ENCODE measurements at places on chromosomes 16 and 17.

GRCh38 chr16:57374067-57374534 is 1.8 kb downstream of the CX3CL1 start:
- no peak for DNase-seq

- DNase-seq, result no peak
Observed at GRCh38 chr16:63652091-63652490, 1469.8 kb downstream of the CDH11 start.

DNA sequence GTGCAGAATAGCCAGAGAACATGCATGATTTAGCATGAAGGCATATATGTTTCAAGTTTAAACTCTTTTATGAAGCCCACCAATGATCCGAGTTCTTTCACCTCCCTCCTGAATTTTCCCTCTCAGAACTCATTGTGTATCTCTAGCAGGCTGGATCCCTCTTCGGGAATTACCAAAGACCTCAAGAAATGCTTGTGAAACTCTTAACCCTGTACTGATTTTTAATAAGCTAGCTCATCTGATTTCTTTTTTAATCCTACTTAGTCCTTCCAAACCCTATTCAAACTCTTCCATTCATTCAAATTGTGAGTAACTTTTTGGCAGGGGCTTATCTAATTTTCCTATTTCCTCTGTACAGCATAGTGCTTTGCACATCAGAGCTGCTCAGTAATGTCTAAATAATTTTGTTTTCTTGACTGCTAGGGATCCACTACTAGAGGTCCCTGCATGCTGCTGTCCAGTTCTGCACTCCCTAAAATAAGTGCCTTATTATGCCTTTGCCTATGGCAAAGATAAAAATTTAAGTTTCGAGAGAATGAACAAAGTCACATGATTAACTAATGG is 723.8 kb downstream of the CDH11 start:
- DNase-seq, result no peak

- DNase-seq, result no peak
Observed at GRCh38 chr16:9658586-9658985, 523.6 kb downstream of the GRIN2A start.

DNA sequence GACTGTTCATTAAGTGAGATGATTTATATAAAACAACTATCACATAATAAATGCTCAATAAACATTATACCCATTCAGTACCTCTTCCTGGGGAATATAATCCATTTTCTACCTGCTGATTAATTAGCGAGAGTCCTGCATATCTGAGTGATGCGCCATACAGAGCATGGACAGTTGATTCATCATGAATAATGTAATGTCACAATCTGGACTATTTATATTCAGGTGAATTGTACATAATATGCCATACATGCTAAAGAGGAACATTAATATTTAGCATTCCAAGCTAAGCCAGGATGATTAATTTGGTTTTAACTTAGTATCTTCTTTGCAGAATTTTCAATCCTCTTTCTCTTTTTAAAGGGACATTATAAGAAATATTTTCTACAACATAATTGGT is 362.0 kb upstream of the XYLT1 start:
- DNase-seq, result no peak

GRCh38 chr17:72862276-72862999 is 230.1 kb downstream of the SLC39A11 start:
- DNase-seq, result no peak

DNA sequence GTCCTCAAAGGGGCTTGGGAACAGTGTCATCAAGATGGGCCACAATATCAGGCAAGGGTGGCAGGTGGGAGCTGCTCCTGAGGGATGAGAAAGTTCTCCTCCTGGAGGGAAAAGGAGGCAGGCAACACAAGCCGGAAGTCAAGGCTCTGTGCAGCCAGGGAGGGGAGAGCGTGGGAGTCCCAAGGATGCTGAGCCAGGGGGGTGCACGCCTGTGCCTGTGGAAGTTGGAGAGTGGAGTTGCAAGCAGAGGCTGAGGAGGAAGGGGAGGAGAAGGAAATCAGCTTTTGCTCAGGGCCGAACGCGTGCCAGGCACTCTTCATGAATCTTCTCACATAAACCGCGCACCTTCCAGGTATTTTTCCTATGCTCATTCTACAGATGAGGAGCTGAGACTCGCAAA is 7.4 kb upstream of the SLC13A2 start:
- DNase-seq, result no peak

GRCh38 chr16:86252596-86252995 is 257.7 kb upstream of the FOXF1 start:
- no peak for DNase-seq

DNA sequence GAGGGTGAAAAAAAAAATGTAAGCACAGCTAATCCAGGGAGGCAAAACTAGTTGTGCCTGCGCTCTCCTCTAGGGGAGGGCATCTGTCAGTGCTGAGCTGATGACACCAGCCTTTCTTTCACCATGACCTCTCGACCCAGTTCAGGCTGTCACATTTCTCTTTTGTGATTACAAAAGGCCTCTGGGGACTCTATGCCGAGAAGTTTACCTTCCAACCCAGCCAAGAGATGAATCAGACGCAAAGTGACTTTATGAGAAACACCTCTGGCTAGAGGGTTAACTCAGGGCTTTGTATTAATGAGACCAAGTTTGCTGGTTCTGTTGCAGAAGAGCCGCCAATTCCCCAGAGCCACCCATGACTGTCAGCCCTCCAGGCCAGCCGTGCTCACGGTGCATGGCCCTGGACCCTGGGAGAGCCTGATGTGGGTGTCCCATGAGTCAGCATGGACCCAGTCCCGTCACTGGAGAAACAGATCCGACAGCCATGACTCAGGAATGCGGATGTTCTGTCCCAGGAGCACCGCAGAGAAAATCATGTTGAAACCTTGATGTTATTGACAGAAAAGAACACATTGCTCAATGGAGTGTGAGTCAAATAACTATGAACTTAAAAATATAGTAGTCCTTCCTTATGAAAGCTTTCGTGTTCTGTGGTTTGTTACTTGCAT is 437.2 kb downstream of the HS3ST3B1 start:
- DNase-seq, result no peak

- DNase-seq, result no peak
Observed at GRCh38 chr17:15266325-15267125, 1.4 kb upstream of the PMP22 start.

DNA sequence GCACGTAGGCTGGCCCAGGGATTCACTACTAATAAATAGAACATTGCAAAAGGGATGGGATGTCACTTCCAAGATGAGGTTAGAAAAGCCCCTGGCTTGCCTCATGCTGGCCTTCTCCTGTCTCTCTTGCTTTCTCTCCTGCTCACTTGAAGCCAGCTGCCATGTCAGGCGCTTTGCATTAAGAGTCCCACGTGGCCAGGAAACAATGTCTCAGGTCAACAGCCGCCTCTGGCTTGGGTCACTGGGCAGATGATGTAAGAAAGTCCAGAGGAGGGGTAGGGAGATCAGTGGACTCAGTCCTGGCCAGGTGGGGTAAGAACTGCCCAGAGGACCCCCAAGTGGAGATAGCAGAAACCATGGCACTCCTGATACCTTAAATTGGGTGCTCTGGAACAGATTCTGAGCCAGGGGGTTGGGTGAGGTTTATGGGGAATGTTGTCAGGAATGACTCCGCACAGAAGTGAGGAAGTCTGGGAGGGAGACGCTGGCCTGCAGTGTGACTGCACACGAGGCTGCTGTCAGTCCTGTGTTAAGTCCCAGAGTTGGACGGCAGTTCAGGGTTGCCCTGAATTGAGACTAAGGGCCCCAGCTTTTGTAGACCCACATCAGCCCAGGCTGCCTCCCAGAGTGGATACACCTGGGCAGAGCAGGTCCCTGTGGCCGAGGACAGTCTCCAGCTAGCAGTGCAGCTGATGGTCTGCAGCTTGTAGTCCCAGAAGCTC is 17.7 kb downstream of the C16orf82 start:
- no peak for DNase-seq

- no peak for DNase-seq
Observed at GRCh38 chr17:39866013-39866730, 1.8 kb upstream of the ZPBP2 start.

DNA sequence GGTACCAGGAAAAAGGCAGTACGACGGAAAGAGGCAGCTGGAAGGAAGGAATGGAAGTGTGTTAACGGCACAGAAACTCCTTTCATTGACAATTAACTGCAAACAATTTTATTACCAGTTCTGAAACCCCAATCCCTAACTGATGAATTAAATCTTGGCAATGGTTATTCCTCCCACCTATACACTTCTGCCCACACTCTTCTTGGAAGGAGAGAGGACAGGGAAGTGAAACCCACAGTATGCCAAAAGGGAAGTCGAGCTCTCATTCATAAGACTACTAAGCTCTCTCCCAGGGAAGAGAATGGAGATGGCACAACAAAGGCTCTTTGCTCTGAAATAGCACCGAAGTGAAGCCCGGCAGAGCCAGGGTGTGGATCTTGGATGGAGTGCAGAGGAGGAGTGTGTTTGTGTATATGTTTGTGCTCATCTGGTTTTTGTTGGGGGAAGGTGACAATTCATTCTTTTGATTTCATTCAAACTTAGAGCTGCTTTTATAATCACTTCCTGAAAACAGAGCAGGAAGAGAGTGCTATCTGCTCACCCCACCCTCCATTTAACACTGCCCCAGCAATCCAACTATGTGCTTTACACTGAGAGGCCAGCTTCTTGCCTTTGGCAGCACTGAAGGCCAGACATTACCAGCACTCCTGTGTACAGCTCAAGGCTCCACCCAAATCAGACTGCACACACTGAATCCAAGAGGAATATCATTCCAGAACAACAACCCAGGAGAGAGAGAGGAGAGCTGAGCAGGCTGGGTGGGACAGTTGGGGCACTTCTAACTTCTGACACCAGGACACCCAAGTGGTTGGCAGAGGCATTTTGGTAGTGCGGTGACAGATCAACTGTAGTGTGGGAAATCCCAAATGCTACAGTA is 68.7 kb downstream of the HIC1 start:
- DNase-seq, result no peak

- no peak for DNase-seq
Observed at GRCh38 chr17:45997624-45998023, 1.4 kb upstream of the STH start.

DNA sequence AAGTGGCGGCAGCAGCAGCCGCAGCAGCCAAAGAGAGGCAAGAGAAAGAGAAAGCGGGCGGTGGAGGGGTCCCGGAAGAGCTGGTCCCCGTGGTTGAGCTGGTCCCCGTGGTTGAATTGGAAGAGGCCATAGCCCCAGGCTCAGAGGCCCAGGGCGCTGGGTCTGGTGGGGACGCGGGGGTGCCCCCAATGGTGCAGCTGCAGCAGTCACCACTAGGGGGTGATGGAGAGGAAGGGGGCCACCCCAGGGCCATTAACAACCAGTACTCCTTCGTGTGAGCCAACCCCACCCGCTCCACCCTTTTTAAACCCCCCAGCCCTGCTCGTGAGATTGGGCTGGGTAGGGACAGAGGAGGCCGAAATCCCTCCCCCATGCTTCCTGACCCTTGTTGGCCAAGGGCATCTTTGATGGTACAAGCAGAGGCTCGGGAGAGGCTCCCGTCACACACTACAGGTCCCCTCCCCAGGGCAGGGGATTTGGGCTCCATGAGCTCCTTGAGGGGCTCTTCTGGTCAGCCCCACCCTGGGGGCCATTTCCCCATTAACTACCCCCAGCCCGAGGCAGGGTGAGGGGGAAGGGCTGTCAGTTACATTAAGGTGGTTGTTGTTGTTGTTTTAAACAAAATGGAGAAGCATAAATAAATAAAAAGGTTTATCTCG is 4.6 kb upstream of the ATP2A1 start:
- DNase-seq, result peak; percentile 60

DNA sequence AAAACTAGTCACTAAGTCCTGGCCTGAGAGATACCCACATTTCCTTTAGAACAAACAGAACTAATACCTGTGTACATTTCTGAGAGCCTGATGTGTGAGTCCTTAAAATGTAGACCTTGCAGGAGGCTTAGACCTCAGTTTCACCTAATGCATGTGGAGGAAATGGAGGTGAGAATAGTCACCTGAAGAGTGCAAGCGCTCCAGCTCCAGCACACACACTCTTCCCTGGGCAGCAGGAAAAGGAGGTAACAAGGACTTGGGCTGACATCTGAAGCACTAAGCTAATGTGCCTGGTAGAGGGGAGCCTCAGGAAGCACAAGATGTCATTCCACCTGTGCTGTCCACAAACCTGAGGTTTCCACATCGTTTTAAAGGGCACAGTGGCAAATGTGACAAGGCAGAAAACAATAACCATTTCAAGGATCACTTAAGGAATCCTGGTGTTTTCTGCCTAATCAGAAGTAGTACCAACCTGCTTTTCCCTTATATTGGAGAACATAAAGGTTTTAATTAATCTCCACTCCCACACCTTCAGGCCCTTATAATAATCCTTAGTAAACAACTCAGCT is 17.2 kb upstream of the RSL1D1 start:
- DNase-seq, result no peak

GRCh38 chr17:75394332-75394918 is 11.1 kb downstream of the GRB2 start:
- no peak for DNase-seq

DNA sequence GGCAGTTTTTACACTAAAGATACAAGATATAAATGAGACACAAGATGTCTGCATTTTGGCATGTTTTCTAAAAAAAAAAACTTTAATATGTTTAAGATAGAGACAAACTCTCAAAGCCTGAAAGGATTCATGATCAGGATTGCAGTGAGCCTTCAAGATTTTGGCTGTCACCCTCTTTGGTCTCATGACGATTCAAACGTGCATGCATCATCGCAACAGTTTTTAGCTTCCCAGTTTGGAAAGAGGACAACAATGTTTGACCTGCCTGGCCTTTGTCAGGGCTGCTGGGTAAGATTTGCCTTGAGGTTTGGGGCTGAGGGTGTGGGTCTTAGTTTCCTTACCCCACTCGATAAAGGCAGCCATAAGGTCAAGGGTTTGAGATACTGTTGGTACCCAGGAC is 134.1 kb downstream of the RGS9 start:
- no peak for DNase-seq

- DNase-seq, result no peak
Observed at GRCh38 chr17:14575471-14575953, 274.6 kb downstream of the HS3ST3B1 start.

DNA sequence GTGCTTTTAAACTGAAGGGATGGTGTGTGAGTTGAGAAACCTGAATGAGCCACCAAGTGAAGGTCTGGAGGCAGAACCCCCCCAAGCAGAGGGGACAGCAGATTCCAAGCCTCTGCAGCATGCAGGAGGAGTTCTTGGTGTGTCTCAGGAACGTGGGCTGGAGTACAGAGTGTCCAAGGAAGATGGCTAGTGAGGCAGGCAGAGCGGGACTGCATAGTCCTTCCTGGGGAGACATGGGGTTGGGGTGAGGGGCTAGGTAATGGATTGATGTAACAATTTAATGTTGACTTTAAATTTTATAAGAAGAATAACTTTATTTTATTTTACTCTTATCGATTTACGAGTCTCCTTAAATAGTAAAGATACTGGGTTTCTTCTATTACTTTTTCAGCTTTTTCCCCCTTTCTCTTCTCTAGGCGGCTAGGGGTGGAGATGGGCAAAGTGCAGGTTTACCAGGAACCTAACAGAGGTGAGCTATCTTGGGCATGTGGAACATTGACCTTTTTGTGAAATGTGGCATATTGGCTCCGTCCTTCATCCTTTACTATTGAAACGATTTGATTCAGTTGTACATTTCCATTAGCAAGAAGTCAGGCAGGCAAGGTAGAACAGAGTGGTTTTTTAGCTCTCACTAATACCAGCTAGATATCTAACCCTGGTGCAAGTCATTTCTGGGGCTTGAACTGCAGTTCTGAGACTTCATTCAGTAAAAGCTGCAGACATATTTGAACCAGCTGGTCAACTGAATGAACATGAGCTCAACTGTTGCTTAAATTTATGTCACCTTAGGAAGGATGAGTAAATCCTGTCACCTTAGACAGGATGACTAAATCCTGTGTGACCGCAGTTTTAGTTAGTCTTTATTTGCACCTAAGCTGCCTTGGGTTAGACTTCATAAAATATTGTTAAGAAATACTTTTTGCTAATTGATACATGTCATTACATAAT is 9.2 kb downstream of the PRPSAP2 start:
- no peak for DNase-seq

- no peak for DNase-seq
Observed at GRCh38 chr17:61384354-61384691, 15.3 kb upstream of the TBX2 start.

All from stimulated activated CD4-positive, alpha-beta T cell treated with anti-CD3 and anti-CD28 coated beads, Interleukin-4, amount 100 ng/mL, for 48 hours (primary cell).